Hematopoietic multipotent progenitor cell treated with erythropoietin and hydrocortisone succinate and interleukin-3 and kit ligand, for 6 days (in vitro differentiated cells): ENCODE measurements at places on chromosomes 2 and 18.

DNA sequence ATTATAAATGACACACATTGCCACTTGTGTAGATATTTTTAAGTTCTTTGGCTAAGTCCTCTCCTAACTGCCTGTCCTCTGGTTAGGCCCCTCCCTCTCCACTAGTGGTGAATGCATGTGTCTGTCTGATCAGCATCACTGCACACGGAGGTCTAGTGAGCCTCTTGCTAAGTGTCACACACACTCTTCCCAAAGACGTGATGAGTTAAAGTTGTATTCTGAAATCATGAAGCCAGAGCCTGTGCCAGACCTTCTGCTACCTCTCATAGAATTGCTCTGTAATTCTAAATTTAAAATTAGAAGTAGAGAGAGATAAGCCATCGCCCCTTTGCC lies 41.3 kb downstream of the RALB start:
- DNase-seq, result no peak

DNA sequence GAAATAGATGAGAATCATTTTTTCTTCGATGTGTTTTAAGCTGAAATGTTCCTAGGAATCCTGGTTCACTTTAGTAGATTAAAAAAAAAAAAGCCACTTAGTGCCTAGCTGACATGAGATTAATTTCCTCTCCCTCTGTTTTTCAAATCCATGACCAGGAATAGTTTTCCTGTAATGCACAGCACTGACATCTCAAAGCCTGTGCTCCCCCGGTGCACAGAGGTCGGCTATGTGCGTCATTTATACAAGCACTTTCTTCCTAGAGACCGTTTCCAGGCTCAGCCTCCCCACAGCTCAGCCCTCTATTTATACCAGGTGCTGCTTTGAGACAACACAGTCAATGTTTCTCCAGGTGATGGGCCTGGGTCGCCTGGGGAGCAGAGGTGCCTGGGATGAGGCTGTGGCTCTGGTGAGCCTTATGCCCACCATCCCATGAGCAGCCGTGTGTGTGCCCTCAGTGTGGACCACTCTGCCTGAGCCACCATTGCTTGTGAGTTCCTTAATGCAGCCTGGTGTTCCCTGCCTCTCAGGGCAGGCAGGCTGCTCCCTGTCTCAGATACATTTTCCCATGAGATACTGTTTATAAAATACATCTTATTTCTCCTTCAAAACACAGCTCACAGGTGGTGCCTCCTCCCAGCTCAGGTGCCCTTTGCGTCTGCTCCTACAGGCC lies 515.7 kb upstream of the HS6ST1 start:
- DNase-seq, result no peak

DNA sequence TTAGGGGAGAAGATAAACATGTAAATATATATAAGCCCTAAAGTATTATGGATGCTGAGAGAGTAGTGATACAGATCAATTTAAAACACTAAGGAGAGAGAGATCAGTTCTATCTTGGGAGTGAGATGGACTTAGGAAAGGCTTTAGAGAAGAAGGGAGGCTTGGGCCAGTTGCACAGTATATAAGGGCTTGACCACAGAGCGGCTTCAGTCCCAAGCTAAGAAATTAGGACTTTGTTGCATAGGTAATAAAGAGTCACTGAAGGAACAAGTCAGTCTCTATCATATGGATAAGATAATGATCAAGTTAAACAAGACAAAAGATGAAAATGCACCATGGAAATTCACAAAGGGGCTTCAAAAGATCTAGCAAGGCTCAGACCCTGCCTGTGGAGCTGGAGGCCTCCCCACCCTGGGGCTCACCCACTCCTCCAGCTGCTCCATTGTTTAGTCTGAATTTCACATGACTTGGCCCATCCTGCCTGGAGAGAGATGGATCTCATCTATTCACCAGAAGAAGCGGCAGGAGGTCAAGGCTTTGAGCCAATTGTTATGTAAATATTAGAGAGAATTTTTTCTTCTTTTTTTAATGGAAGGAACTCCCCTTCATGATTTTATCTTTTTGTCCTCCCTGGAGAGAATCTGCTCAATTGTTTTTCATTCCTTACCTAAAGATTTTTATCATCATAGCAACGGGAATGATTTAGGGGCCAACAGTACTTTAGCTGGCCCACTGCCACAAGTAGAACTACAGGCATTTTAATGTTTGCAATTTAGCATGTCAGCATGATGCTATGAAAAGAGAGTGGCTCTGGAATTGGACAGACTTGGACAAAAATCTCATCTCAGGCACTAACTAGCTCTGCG lies 44.0 kb downstream of the GYPC start:
- DNase-seq, result no peak

- no peak for DNase-seq
Measured at GRCh38 chr2:200471928-200472645, 37.8 kb downstream of the KCTD18 start.

- DNase-seq, result no peak
Measured at GRCh38 chr2:211281430-211282073, 725.2 kb downstream of the CPS1 start.

GRCh38 chr2:223908304-223908998 lies 36.7 kb downstream of the WDFY1 start:
- DNase-seq, result no peak

GRCh38 chr2:27776097-27776496 lies 4.6 kb downstream of the MRPL33 start:
- DNase-seq, result no peak

DNA sequence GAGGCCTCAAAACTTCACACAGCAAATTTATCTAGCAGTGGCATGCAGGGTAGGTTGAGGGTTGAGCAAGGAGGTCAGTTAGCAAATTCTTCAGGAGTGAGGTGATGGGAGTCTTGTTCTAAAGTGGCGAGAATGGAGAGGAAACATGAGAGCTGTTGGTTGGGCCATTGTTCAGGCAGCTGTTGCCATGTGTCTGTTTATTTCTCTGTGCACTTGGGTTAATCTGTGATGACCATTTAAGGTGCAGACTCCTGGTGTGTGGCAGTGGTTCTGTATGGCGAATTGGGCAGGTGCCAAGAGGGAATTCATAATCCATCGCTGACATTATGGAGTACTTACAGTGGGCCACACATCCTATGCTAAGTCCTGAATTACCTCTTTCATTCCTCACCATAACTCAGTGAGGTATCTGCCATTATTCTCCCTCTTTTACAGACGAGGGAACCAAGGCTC lies 30.4 kb downstream of the TMEM178A start:
- DNase-seq, result no peak

DNA sequence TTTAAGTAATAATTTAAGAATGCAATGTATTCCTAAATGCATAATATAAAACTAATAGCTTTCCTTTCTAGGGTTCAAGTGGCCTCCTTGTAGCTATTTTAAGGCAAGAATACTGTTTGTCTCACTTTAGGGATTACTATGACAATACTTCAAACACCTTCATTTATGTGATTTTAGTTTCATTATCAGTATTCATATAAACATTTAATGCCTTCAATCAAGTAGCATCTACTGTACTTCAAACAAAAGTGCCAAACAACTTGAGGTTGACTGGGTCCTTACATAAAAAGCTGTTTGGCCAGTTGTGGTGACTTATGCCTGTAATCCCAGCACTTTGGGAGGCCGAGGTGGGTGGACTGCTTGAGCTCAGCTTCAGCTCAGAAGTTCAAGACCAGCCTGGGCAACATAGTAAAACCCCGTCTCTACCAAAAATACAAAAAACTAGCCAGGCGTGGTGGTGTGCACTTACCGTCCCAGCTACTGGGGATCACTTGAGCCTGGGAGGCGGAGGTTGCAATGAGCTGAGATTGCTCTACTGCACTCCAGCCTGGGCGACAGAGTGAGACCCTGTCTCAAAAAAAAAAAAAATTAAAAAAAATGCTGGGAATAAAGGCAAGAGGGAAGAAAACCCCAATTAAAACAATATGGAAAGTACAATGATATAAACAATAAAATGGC lies 9.3 kb downstream of the MEX3C start:
- no peak for DNase-seq

DNA sequence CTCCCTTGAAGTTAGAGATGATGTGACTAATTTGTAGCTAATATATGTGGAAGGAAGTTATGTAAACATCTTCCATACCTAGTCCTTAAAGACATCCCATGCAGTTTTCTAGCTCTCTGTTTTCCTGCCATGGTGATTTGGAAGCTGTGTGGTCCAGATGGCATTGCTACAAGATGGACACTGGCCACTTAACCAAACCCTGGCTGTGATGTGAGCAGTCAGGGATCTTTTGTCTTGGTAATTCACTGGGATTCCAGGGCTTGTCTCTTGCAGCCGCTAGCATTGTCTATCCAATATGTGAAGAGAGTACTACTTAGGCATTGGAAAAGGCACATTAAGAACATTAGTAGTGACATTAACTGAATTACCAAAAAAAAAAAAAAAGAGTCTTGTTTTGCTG lies 139.9 kb upstream of the DOCK10 start:
- no peak for DNase-seq

DNA sequence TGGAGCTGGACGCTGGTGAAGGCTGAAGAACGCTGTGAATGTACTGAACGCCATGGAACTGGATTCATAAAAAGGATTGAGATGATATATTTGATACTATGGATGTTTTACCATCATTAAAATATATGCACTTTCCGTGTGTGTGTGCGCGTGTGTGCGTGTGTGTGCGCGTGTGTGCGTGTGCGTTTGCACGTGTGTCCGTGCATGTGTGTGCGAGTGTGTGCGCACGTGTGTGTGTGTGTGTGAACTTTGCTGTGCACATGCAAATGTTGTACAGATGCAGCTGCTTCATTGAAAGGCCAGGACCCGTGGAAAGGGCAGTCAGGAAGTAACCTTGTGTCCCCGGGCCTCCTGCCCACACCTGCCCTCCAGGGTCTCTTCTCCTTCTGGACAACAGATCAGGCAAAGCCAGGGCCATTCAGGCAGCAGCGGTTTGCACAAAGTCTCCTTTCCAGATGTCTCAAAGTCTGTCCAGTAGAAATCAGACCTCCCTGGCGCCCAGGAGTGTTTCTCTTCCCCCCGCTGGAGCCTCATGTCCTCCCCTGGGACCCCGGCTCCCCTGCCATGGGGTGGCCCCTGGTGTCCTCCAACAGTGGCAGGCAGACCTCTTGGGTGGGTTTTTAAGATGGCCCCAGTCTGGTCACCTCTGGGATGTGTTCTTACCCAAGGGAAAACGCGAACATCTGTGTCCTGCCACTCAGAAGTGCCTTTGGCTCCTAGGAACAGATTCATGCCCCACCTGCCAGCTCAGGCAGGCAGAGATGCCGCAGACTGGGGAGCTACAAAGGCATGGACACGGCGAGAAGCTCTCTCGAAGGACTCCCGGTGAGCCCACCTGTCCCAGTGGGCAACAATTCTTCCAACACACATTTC lies 86.1 kb upstream of the GPC1 start:
- no peak for DNase-seq

- no peak for DNase-seq
Measured at GRCh38 chr2:46964835-46965560, 49.4 kb upstream of the MCFD2 start.

DNA sequence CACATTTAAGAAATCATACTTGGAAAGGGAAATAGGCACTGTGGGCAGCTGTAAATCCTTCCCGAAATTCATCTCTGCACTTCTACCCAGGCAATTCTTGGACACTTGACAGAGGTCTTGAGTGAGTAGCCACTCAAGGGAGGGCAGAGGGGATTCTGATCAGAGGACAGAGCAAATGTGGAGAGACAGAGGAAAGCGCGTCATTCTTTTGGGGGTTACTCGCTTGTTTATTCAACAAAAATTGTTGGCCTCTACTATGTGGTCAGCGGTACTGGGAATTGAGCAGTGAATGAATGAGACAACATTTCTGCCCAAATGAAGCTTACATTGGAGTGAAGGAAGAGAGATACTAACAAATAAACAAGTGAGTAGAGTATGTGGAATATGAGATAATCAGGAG lies 41.4 kb upstream of the YES1 start:
- no peak for DNase-seq

DNA sequence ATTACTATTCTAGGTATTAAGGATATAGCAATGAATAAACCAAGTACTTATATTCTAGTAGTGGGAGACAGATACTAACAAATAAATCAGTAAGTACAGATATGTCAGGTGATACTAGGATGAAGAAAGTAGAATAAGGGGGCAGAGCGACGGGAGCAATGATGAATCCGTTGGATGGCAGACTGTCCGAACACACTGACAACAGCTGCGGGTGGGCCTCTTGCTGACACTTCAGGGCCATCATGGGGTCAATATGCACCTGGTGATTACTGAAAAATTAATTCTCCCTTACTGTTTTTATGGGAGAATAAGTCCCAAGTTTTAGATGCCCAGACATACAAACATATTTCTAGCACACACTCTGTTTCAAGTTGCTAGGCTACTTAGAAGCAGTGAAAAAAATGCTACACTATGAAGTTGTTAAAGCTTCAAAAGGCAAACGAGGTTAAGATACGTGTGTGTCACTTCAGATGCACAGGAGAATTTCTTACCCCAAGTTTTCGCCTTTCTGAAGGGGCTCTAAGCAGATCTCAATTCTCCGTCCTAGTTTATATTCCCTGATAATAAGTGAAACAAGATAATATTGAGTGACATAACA lies 78.7 kb downstream of the USP40 start:
- no peak for DNase-seq

- no peak for DNase-seq
Measured at GRCh38 chr18:10025711-10026670, 112.2 kb downstream of the VAPA start.

DNA sequence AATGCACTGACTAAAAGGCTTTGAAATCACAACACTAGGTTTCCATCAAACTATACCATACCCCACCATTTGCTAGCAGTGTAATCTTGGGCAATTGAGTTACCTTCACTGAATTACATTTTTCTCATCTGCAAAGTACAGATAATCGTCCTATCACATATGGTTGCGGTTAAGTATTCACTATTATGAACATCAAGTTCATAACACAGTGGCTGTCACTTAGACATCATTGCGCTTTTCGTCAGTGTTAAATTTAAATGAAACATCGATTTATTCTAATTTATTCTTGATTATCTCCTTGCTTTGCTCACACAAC lies 505.9 kb downstream of the CPS1 start:
- DNase-seq, result no peak

DNA sequence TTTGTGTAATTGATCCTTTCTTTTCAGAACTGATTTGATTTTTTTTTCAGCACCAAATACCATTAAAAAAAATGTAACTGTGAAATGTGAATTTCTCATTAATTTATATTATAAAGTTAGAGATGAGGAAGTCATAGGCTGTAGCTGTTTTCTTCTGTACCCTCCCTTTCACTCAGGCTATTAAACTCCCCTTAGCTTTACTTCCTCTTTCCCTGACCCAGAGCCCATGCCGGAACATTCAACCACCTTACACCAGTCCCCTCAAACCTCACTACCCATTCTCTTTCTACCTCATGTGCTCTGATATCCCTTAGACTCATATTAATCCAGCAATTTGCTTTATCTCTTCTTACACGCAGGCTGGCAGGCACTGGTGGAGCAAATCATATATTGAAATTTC lies 12.4 kb downstream of the GALNT5 start:
- peak; percentile 59 for DNase-seq

GRCh38 chr18:61413396-61413795 lies 80.2 kb downstream of the CDH20 start:
- no peak for DNase-seq
